Vagina (tissue), 2 donors: ENCODE measurements at places on chromosomes 12 and 14. TPM values are rescaled to one million over a fixed set of nuclear protein-coding genes. Genes with fewer than 3 reads are reported as not detected.

DNA sequence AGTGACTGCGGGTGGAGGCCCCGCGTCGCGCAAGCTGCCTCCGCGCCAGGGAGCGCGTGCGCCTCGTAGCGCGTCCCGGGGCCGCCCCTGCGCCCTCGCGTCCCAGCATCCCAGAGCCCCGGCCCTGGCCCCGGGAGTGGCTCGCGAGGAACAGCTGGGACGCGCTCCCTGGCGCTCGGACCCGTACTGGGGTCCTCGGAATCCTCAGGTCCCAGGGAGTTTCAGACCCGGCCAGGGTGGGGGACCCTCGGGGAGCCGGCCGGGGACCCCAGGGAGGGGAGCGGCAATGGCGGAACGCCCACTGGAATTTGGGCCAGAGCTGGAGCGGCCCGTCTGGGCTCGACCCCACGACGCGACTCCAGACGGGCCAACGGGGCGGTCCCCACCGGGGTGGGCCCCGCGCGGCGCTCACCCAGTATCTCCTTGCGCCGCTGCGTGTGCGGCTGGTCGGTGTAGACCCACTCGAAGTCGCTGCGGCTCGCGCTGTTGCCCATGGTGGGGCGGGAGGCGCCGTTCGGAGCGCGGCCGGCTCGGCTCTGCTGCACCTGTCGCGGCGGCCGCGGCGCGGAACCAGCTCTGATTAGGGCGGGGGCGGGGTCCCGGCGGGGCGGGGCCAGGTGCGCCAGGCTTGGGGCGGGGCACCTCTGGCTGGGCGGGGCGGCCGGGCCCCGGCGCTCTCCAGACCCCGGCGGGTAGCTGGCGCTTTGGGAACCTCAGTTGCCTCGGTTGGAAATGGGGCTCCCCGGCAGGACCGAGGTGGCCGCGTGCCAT lies at the start of gene DEGS2:
Gene DEGS2, minus strand, starts transcription at position 552 of the 771 bp plus-strand sequence. Its CDS starts 58 bp downstream, at position 494.
- peak within 1 kb of the TSS; percentile 42 for H3K4me3 ChIP-seq
- H3K27me3 ChIP-seq = no peaks in the 10 kb centered on the region
- H3K4me1 ChIP-seq = peaks cover 30% of the 10 kb centered on the region
- DNase-seq = no peak

DNA sequence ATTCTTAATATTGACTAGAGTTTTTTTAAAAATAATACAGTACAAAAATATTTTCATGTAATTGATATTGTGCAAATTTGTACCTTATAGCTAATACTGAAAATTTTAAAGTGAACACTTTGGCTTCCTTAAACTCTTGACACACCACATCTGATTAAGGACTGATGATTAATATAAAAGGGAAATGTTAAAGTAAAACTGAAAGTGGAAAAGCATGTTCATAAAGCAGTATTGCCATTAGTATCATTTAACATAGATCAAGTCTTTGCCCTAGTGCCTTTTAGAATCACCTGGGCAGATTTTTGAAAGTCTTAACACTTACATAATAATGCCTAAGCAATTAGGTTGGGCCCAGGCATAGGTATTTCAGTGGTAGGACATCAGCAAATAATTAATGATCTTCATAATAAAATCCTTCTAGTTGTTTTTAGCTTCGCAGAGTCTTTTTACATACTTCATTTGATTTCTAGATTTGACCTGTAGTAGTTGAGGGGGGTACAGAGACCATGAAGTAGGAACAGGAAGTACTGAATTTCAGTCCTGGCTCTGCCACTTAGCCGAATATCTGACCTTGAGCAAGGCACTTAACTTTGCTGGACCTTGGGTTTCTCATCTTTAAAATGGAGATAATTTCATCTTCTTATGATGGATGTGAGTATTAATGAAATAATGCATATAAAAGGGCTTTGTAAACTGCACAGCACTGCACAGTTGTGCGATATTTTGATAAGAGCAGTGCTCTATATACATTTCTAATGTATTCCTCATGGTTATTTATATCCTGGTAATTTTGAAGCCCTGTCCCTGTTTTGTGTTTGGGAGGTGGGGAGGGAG lies 43.7 kb downstream of the MARK3 start:
- peaks cover 18% of the 10 kb centered on the region for H3K4me1 ChIP-seq
- no peaks in the 10 kb centered on the region for H3K36me3 ChIP-seq
- peak overlapping the region; percentile 30 for H3K27ac ChIP-seq
- H3K4me3 ChIP-seq = no peak overlapping the region
- H3K27me3 ChIP-seq = no peaks in the 10 kb centered on the region

DNA sequence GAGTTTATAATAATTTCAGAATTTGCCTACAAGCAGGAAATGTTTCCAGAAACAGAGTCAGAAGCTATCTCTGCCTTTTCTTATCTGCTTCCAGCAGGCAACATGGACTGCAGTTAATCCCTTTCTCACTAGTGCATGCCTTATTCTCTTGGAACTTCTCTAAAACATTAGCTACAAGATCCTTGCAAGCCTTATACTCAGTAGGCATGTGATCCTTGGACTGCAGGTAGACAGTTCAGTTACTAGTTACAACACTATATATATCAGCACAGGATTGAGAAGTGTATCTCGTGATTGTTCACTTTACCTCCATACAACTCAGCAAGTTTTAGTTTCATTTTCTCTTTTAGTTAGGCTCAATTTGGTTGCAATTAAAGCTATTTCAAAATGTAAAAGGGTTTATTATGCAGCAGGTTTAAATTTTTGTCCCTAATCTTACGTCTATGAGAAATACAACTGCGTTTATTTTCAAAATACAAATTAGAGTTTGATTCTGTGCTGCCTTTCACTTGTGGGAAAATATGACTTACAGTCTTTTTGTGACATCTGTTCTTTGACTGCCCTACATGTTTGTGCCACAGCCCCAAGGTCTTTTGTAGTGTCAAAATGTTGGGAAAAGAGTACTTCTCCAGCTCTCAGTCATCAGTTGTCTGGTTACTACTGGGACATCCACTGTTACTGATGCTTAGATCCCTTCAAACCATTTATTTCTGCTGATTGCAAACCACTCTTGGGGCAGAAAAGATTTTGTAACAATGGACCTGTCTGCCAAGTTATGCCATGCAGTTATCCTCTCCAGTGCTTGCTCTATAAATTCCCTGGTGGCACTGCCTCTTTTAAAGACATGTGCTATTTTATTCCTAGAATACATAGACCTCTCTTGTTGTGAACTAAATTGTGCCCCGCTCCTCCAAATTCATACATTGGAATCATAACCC lies 709.0 kb upstream of the FOXG1 start:
- no peaks in the 10 kb centered on the region for H3K4me1 ChIP-seq
- no peaks in the 10 kb centered on the region for H3K27me3 ChIP-seq
- H3K4me3 ChIP-seq = peak overlapping the region; percentile 10
- DNase-seq = no peak

DNA sequence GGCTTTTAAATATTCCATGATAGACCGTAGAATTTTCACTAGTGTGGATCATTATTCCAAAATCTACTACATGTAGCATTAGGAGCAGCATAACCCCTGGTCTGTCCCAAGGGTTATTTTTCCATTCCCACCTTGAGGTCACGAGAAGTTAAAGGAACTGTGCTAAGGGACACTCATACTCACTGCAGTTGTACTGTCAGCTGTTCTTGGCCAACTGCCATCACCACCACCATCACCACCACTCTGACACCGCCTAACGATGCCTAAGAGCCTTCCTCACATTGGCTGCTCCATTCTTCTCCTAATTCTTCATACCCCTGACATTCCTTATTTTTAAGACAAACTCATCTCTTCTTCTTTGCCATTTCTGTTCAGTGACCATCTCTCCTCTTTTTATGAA lies 13.4 kb upstream of the PTGDR start:
- no peak for DNase-seq
- H3K4me3 ChIP-seq = no peak overlapping the region
- H3K27me3 ChIP-seq = no peaks in the 10 kb centered on the region
- H3K36me3 ChIP-seq = no peaks in the 10 kb centered on the region

GRCh38 chr12:55057481-55057880 lies 37.7 kb downstream of the NEUROD4 start:
- no peaks in the 10 kb centered on the region for H3K27me3 ChIP-seq
- no peak overlapping the region for H3K27ac ChIP-seq

DNA sequence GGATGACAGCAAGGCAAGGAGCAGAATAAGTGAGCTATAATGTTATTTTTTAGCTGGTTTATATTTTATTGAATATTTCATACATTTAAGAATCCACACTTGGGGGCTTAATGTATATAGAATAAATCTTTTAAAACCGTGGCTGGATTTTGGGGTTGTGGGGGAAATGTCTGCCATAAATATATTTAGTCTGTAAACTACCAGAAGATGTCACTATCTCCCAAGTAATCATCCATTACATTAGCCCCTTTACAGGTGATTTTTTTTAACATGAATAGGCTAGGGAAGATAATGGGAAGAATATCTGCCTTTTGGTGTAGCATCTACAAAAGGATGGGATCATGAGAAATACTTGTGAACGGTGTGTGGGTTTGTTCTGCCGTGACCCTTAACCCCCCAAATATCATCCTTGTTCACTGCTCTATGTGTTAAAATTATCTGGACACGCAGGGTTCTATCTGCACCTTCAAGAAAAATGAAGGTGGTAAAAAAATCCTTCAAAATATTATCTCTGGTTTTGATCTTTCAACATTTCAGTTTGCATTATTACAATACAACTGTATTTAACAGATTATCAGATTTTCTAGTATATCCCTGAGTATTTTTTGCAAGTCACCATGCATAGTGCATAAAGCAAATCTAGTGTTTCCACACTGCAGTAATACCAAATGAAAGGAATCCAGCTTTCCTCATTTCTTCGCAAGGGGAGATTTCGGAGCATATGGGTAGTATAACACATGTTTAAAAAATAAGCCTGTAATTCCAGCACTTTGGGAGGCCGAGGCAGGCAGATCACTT lies 8.0 kb upstream of the SLC17A8 start:
- DNase-seq = no peak
- no peaks in the 10 kb centered on the region for H3K27me3 ChIP-seq
- H3K4me3 ChIP-seq = no peak overlapping the region
- H3K4me1 ChIP-seq = no peaks in the 10 kb centered on the region

- no peak overlapping the region for H3K27ac ChIP-seq
- H3K4me1 ChIP-seq = peaks cover 16% of the 10 kb centered on the region
- no peaks in the 10 kb centered on the region for H3K36me3 ChIP-seq
- DNase-seq = no peak
- H3K27me3 ChIP-seq = no peaks in the 10 kb centered on the region
- no peak overlapping the region for H3K4me3 ChIP-seq
Measured at GRCh38 chr12:54587315-54587873, 1.1 kb downstream of the PPP1R1A start.

The AKAP5 gene
- 0.49 TPM for total RNA-seq

- no peak for DNase-seq
- H3K27ac ChIP-seq = no peak overlapping the region
- no peaks in the 10 kb centered on the region for H3K27me3 ChIP-seq
- no peak overlapping the region for H3K4me3 ChIP-seq
- no peaks in the 10 kb centered on the region for H3K36me3 ChIP-seq
- H3K4me1 ChIP-seq = no peaks in the 10 kb centered on the region
Measured at GRCh38 chr14:40336846-40337245, 904.6 kb upstream of the FBXO33 start.

DNA sequence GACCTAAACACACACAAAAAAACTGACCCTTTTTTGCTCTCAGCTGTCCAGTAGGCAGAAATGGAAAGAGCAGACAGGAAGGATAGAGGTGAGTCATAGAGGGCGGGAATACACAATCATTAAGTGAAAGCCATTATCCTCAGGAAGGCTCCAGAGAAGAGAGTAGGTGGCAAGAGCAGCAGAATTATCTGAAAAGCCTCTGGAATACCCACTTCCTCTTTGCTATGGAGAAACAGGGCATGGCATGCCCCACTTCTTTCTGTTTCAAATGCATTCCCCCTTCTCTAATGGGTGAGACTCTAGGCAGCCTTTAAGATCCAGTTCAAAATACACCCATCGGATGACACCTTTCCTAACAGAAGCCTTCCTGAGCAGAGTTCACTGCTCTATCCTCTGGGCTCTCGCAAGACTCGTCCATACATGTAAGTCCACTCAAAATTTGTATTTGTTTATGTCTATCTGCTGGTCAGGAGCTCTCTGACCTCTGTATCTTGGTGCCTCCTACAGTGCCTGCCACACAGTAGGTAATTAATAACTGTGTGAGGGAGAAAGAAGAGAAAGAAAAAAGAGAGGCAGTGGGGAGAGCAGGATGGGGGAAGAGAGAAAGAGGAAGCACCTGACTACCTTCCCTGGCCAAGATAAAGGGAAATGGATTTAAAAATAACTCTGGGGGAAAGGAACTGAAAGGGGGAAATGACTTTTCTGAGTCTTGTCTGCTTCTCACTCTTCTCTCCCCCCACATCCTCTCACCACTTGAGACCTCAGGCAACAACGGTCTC lies 8.5 kb downstream of the KLHL33 start:
- no peak overlapping the region for H3K4me3 ChIP-seq
- no peaks in the 10 kb centered on the region for H3K36me3 ChIP-seq
- DNase-seq = no peak
- H3K27me3 ChIP-seq = no peaks in the 10 kb centered on the region
